ENCODE measurements at places on chromosomes 3 and 15. TPM values are rescaled to one million over a fixed set of nuclear protein-coding genes. Genes with fewer than 3 reads are reported as not detected.

Gene CHRFAM7A
- 5.1 TPM for total RNA-seq

Gene FMN1
- 31.2 TPM for total RNA-seq

Gene UTS2B
- 0.21 TPM for total RNA-seq

Gene ADAMTSL3
- total RNA-seq = not detected

Gene MESP1
- not detected for total RNA-seq

Gene SAMD7
- not detected for total RNA-seq

Gene SLC7A14
- under 0.01 TPM for total RNA-seq

Gene MOBP
- 0.10 TPM for total RNA-seq

Gene ACKR2
- 0.10 TPM for total RNA-seq

Gene DNAH12
- 0.63 TPM for total RNA-seq

Gene WNT7A
- total RNA-seq = 4.8 TPM

Gene ACTC1
- not detected for total RNA-seq

Gene CELF6
- 0.84 TPM for total RNA-seq

Gene SNURF
- total RNA-seq = 25.6 TPM

Gene CEP152
- 12.8 TPM for total RNA-seq

Gene TUSC7
- not detected for total RNA-seq

Gene RGMA
- total RNA-seq = 0.10 TPM

Gene MRAS
- total RNA-seq = 5.8 TPM

Gene LRTM1
- total RNA-seq = not detected

Gene GOLGA8T
- not detected for total RNA-seq

Gene AQP9
- 144 TPM for total RNA-seq

Gene GPR171
- 10.6 TPM for total RNA-seq

Gene XRN1
- 164 TPM for total RNA-seq

Gene HTD2
- total RNA-seq = 11.6 TPM

Gene RFTN1
- total RNA-seq = 50.4 TPM

Gene PRC1
- total RNA-seq = 15.0 TPM

Gene RTP3
- total RNA-seq = 0.10 TPM

Gene ALS2CL
- total RNA-seq = 5.4 TPM

Gene MEX3B
- 1.3 TPM for total RNA-seq

Gene GUCA1C
- not detected for total RNA-seq

Gene GOLGA6L10
- total RNA-seq = 1.4 TPM

Gene SLC26A6
- total RNA-seq = 8.4 TPM
